ENCODE measurements at places on chromosomes 3 and 15.

DNA sequence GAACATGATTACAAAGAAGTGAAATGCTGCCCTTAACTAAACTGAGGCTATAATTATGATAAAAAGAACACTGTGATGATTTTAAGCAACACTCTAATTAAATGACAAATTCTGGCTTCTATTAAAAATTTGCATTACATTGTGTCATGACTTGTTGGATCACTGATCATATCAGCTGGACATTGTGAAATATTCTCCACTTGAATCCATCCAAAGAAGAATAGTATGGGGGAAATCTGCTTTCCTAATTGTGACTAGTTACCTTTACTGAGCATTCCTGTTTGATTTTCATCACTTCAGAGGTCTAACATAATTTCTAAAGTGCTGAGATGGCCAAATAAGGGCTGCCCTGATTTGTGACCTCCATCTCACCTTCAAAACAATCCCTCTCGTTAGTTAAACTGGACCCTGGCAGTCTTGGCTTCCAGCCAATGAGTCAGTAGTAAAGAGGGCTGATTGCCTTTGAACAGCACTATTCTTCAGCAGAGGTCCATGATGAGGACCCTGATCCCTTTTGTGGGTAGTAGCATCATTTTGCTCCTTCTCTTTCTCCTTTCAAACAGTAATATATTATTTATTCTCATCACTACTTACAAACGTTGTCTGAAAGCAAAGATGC lies 53.5 kb upstream of the LEKR1 start:
- H3K4me1 ChIP-seq = no peaks in the 10 kb centered on the region
- no peak overlapping the region for H3K27ac ChIP-seq
- no peak for DNase-seq
- H3K36me3 ChIP-seq = no peaks in the 10 kb centered on the region

GRCh38 chr15:37900326-37901221 lies 33.9 kb upstream of the TMCO5A start:
- no peaks in the 10 kb centered on the region for H3K27me3 ChIP-seq
- no peaks in the 10 kb centered on the region for H3K4me1 ChIP-seq
- H3K27ac ChIP-seq = no peak overlapping the region
- no peak overlapping the region for H3K4me3 ChIP-seq
- H3K36me3 ChIP-seq = no peaks in the 10 kb centered on the region
- no peak for DNase-seq

GRCh38 chr3:69428657-69429255 lies 42.9 kb upstream of the FRMD4B start:
- no peak for DNase-seq
- H3K27ac ChIP-seq = no peak overlapping the region
- H3K27me3 ChIP-seq = no peaks in the 10 kb centered on the region
- peaks cover 11% of the 10 kb centered on the region for H3K36me3 ChIP-seq
- no peak overlapping the region for H3K4me3 ChIP-seq
- peaks cover 19% of the 10 kb centered on the region for H3K4me1 ChIP-seq

- H3K4me3 ChIP-seq = no peak overlapping the region
- DNase-seq = no peak
- no peaks in the 10 kb centered on the region for H3K36me3 ChIP-seq
These were observed 30.1 kb upstream of the TIMP4 start for GRCh38 chr3:12188681-12189287.

GRCh38 chr3:48428572-48429316 lies 1.1 kb downstream of the PLXNB1 start:
- DNase-seq = peak; percentile 80
- H3K27ac ChIP-seq = peak overlapping the region; percentile 95
- H3K27me3 ChIP-seq = no peaks in the 10 kb centered on the region
- H3K36me3 ChIP-seq = peaks cover 13% of the 10 kb centered on the region

DNA sequence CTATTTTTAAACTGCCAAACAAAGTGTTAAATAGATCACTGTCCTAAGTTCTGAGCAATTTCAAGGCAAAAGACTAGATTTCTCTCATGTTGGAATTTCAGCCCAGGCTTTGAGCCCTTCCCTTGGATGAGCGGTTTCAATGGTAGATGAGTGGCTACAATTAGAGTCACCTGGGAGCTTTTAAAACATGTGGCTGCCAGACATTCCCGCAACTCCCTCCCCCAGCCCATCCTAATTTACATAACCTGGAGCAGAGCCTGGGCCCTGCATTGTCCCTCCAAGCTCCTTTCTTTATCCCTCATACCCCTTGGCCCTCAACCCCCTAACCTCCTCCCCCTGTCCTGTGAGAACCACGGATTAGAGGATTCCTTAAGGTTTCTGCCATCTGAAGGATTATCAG lies 357.5 kb upstream of the UMPS start:
- no peaks in the 10 kb centered on the region for H3K4me1 ChIP-seq
- H3K27me3 ChIP-seq = no peaks in the 10 kb centered on the region
- no peaks in the 10 kb centered on the region for H3K36me3 ChIP-seq
- no peak overlapping the region for H3K4me3 ChIP-seq
- no peak for DNase-seq
- H3K27ac ChIP-seq = no peak overlapping the region

DNA sequence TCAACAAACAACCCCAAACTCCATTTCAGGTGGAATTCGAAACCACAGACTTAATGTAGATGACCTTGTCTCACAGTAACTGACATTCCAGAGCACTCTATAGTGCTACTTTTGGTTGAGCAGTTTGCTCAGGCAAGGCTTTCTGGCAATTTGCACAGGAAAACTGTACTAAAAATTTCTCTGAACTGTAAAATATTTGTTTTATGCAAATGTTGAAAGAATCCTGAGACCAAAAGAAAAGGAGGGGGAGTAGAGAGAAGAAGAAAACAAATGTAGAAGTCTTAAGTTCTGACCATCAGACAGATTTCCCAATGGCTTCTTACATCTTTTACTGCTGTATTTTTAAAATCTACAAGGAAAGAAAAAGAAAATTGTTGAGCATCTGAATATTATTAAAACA lies 53.5 kb downstream of the DTWD1 start:
- no peak for DNase-seq
- H3K4me1 ChIP-seq = no peaks in the 10 kb centered on the region

GRCh38 chr3:187836823-187837770 lies 91.8 kb upstream of the BCL6 start:
- no peaks in the 10 kb centered on the region for H3K4me1 ChIP-seq
- DNase-seq = no peak
- no peaks in the 10 kb centered on the region for H3K27me3 ChIP-seq
- no peak overlapping the region for H3K27ac ChIP-seq
- H3K4me3 ChIP-seq = no peak overlapping the region
- H3K36me3 ChIP-seq = no peaks in the 10 kb centered on the region
